ENCODE measurements at places on chromosomes 3 and 15.

GRCh38 chr15:70376929-70377691 is 279.4 kb upstream of the TLE3 start:
- no peak for DNase-seq

DNA sequence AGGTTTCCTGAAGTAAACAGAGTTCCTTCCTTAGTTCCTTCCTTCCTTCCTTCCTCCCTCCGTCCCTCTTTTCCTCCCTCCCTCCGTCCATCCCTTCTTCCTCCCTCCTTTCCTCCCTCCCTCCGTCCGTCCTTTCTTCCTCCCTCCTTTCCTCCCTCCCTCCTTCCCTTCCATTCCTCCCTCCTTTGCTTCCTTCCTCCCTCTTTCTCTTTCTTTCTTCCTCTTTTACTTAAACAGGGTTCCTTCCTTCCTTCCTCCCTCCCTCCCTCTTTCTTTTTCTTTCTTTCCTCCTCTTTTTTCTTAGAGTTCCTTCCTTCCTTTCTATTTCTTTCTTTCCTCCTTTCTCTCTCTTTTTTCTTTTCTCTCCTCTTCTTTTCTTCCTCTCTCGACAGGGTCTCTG is 35.2 kb downstream of the ATR start:
- DNase-seq: no peak

- no peak for DNase-seq
Measured at GRCh38 chr15:38217191-38217595, 35.4 kb upstream of the SPRED1 start.

GRCh38 chr3:11288786-11289637 is 16.8 kb downstream of the ATG7 start:
- DNase-seq: no peak

- DNase-seq: no peak
Measured at GRCh38 chr3:78875851-78876250, 891.9 kb downstream of the ROBO1 start.

GRCh38 chr15:83571820-83572707 is 81.9 kb upstream of the ADAMTSL3 start:
- no peak for DNase-seq

- DNase-seq: no peak
Measured at GRCh38 chr15:51908316-51908715, 63.3 kb downstream of the LEO1 start.

DNA sequence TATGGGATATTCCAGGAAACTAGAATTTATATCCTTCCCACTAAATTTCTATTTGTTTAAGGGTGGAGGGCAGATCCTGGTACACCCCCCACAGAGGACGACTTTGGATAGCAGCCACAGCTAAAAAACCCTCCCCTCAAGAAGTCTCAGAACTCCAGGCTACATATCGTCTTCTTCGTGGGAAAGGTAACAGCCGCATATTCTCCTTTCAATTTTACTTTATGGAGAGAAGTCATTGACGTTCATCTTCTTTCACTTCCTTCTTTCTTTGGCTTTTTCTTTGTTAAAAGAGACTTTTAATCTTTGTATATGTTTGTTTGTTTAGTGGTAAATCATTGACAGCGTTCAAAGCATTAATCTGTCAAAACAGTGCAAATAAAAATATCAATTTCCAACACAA is 36.3 kb downstream of the TRIP4 start:
- no peak for DNase-seq

DNA sequence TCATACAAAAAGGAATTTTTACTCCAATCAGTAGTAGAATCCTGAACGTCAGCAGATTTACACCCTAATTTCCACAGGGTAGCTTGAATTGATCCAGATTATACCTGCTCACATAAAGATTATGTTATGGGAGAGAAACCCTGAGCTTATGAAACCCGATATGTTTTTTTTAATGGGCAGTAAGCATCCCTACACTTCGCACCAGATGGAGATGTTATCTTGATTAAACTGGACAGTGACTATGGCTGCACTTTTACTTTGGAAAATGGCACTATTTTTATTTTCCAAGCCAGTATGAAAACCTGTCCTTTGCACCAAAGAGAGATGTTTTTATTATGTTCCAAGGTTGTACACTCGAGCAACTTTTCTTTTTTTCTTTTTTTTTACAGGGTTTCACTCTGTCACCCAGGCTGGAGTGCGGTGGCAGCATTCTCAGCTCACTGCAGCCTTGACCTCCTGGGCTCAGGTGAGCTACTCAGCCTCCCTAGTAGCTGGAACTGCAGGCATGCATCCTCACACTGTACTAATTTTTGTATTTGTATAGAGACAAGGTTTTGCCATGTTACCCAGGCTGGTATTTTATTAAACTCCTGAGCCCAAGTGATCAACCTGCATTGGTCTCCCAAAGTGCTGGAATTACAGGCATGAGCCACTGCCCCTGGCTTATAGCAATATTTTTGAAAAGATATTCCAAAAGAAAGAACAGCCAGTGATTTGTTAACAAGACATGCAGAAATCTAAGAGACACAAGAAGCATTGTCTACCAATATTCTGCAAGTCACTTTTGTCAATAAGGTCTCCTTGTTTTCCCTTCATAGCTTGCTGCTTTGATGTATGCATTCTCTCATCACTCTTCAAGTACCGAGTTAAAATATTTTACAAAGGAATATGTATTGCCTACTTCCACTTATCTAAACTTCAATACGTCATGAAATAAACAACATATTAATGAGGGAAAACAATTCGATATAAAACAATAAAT is 1412.6 kb downstream of the ZPLD1 start:
- no peak for DNase-seq

DNA sequence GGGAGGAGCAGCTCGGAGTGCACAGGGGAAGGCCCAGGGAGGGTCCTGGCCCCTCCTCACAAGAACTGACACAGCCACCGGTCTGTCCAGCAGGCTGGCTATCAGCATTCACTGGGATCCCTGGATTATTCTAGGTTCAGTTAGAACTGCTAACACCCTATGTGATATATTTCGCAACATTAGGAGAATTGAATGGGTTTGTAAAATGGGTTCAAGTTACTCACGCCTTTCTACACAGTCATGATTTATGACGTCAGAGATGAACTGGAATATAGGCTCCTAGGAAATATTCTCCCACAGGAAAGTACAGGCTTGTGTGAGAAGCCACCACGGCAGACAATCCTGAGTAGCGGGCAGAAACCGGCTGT is 969 bp upstream of the BSN start:
- no peak for DNase-seq

- no peak for DNase-seq
Measured at GRCh38 chr3:10400050-10400748, 79.3 kb upstream of the SEC13 start.
